ENCODE measurements at places on chromosomes 4 and X.
A peak's percentile ranks its signal among the peaks of the same experiment; 100 is the strongest.

DNA sequence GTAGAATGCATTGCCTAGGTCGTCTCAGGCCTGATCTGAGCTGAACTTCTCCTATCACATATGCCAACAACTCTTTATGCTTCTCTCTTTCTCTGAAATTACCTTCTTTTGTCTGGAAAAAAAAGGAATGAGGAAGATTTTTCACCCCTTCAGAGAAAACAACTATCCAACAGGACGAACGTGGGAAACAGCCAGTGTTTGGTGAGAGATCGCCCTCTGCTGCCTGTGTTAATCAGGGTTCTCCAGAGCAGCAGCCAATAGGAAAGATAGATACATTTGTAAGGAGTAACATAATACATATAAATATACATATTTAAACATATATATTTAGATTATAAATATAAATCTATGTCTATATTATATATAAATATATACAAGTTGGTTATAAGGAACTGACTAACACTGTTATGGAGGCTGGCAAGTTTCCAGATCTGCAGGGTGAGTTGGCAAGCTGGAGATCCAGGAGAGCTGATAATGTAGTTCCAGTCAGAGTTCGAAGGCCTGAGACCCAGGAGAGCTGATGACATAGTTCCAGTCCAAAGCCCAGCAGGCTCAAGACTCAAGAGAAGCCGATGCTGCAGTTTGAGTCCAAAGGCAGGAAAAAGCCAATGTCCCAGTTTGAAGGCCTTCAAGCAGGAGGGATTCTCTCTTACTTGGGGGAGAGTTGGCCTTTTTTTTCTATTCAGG, 13.3 kb downstream of the CETN2 start:
- peak; percentile 1 for DNase-seq

DNA sequence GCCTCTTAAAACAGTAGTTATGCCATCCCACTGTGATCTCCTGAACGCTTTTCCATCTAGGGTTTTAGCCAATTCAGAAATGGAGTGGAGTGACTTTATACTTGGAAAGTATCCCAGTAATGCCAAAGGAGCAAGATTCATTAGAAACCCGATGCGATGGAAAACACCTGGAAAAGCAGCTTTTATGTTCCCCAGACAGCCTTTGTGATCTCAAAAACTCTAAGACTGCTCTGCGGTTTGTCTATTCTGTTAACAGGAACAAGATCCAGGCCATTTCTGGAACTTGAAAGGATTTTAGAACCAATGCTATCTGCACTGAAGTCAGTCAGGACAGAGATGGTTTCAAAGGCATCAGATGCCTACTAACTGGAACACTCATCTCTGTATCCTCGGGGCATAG, 145.1 kb downstream of the APBB2 start:
- DNase-seq = no peak

DNA sequence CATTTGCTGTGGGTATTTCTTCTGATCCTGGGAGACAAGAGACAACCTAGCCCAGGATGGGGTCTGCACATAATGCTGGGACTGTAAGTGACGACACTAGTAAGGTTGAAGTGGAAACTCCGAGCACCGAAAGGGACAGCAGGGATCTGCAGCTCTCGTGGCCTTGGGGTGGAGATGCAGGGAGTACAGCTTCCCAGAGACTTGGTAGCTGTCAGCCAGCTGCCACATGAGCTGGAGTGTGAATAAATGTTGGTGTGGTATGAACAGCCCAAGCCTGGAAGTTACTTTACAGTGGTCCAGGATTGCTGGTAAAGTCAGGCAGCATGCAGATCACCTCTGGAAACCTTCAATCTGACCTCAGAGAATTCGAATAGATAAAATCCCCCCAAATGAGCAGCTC, 97.6 kb downstream of the FAM193A start:
- DNase-seq = no peak

DNA sequence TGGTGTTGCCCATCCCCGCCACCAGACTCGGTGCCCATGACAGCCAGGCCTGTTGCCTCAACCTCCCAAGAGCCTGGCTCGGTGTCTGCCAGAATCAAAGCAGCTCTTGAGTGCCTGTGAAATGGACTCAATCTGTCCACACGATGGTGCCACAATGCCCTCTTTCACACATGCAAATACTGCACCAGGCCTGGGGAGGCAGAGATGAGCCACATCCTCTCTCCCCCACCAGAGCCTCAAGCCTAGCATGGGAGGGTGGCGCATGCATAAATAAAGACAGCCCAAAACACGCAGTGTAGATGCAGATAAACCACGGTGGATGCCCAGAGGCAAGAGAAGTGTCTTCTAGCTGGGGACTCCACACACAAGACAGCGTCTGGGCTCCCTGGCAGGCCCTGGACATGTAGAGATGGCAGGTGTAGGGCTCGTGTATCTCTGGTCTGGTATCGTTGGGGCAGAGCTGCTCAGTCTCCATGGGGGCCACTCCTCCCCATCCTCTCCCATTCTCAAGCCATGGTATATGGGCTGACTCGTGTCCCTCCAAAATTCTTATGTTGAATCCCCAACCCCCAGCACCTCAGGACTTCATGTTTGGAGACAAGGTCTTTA, 65.6 kb downstream of the JAKMIP1 start:
- DNase-seq = no peak

DNA sequence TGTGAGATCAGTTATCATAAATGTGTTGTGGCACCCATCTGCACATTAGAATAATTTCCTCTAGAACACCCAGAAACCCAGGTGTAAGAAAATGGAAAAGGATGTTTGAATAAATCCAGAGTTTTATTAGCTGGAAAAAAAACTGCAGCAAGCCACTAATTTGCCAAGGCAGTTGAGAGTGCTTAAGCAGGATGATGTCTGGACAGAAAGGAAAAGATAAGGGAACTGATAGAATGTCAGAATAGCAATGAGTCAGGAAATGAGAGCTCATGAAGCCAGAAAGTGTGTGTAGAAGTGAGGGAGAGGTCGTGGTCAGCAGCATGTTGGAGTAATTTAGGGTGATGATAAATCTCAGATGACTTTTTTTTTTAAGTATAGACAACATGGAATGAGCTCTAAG, 15.2 kb upstream of the NEUROG2 start:
- DNase-seq = no peak

- DNase-seq = no peak
Observed at GRCh38 chr4:2882341-2882740, 38.7 kb downstream of the ADD1 start.

GRCh38 chr4:22413471-22413870, 102.4 kb downstream of the ADGRA3 start:
- peak; percentile 83 for DNase-seq

DNA sequence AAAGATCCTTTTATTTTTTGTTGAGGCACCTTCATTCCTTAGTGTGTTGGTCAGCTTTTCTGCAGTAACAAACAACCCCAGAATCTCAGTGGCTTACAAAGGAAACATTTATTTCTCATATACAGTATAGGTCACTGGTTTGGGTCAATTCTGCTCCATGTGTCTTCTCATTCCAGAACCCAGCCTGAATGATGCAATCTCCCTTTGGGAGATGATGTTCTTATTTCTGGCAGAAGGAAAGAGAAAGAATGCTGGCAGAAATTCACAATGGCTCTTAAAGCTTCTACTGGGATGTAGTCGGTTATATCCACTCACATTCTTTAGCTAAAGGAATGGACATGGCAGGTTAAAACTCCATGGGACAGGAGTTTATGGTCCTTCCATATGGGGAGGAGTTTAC, 42.3 kb downstream of the IDS start:
- DNase-seq = no peak

DNA sequence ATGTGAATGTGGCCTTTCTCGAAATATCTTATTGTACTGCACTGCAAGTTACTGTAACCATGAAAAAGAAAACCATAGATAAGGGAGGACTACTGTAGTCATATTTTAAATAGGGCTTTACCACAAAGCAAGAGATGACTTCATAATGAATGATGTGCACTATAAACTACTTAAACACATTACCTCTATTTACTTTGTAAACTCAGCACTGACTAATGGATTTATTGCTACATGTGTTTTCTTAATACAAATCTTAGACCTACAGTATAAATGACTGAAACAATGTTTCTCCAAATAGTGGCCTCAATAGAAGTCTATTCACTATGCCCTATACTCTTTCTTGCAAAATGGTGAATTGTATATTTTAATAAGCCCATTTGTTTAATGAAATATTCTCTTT, 61.1 kb downstream of the HDX start:
- no peak for DNase-seq

- peak; percentile 85 for DNase-seq
Observed at GRCh38 chr4:124711471-124712371, 811 bp downstream of the ANKRD50 start.

GRCh38 chrX:105483011-105483410, 262.5 kb upstream of the TEX13A start:
- no peak for DNase-seq

GRCh38 chr4:113144091-113144490, 94.6 kb downstream of the ANK2 start:
- DNase-seq = no peak

DNA sequence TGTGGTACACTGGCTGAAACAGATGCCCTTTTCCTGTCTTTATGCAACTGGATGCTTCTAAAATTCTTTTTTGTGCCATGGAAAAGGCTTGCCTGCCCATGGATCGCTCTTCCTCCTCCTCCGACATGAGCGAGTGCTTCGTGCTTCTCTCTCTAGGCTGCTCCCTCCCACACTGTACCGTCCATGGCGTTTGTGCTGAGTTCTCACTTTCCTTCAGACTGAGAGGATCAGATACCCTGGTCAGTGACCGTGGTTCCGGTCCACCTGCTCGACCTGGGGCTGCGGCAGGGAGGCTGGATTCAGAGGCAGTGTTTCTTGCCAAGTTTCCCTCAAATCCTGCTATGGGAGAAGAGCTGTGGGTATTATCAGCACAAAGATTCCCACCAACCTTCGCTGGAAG, 10.2 kb upstream of the CLDN24 start:
- no peak for DNase-seq

- DNase-seq = no peak
Observed at GRCh38 chr4:179855469-179855868, 2387.7 kb upstream of the TENM3 start.

DNA sequence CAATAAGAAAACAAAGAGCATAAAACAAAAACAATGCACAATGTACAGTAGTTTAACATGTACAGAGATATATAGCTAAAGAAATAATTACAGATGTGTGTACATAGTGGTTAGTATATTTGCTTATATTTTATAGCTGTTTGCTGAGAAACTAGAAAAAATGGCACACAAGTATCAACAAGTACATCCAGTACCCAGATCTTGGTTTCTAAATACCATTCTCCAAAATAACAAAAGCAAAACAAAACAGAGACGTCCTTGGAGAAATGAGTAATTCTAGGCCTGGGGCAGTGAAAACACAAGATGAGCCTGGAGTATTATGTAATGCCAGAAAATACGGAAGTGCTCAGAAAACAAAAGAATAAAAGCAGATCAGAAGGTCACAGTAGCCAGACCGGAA, 189.6 kb downstream of the TMEM47 start:
- DNase-seq = no peak

- DNase-seq = no peak
Observed at GRCh38 chrX:34734383-34734782, 77.3 kb upstream of the TMEM47 start.

DNA sequence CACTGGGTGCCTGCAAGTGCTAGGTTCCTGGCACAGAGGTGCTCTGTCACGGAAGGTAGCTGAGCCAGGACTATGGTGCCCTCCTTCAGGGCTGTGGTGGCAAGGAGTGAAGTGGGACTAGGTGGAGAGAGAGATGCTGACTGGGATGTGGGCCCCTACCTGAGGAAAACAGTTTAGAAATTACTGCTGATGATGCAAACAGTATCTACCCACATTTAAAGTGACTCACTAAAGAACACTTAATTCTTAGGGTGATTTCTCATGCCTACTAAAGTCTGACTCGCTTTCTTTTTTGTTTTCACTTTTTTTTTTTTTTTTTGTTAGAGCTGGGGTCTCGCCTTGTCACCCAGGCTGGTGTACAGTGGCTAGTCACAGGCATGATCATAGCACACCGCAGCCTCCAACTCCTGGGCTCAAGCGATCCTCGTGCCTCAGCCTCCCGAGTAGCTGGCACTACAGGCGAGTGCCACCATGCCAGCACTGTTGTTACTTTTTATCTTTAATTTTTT, 3.1 kb downstream of the ZNF185 start:
- DNase-seq = no peak

- DNase-seq = no peak
Observed at GRCh38 chrX:17214962-17215361, 160.0 kb upstream of the NHS start.

- DNase-seq = no peak
Observed at GRCh38 chrX:99242001-99242400, 1168.1 kb downstream of the PCDH19 start.

DNA sequence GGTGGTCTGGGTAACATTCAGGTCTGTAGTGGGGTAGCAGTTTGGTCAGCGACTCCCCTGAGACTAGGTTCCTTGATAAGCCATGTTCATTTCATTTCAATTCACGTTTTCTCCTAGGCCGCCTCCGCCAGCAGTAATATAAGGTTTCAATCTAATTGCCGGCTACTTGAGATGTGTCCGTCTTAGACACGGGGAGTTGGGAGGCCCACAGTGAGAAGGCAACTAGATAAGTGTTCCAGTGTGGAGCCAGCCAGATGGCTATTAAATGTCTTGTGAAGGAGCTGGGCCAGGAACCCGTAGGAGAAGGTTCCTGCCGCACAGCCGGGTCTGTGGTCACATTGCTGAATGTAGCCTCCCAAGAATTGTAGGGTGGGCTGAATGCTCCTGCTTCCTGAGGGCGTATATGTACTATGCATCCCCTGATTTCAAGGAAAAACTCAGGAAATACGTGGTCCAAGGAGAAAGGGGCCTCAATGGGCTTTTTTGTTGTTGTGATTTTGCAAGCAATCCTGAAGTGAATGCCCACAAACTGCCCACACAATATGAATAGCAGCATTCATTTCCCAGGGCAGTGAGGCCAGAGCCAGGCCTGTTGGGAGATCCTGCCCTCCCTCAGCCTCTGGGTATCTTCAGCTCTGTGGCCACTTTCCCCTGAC, 220.6 kb upstream of the RPL34 start:
- DNase-seq = no peak

DNA sequence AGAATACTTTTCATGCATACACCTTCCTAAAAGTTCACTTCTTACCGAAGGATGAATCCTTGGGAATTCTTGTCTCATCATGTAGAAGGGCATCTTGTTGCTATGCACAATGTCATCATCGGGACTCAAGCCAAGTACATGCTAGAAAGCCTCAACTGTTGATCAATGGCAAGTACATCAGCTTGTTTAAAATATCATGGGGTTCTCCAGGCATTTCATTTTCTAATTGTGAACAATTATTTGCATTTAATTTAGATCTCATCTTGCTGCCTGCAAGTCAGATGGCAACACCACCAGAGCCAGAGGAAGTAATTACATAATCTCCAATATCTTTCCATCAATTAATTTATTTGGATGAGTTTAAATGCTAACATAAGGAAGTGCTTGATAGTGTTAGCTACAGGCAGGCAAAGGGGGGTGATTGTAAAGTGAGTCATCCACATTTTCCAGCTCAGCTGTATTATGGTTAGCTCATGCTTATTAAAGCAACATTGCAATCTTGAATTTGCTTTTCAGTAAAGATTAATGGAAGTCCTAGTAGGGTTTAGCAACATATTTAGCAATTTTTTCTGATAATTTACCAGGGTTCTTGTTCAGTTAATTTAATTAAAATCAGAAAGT, 356.5 kb downstream of the CBLL2 start:
- no peak for DNase-seq

GRCh38 chrX:110056419-110056818, 53.5 kb downstream of the TMEM164 start:
- DNase-seq = no peak

Data from suppressor macrophage (primary cell).